ENCODE measurements at places on chromosomes 3 and 15.
A peak's percentile ranks its signal among the peaks of the same experiment; 100 is the strongest.

- no peak for DNase-seq
Measured at GRCh38 chr3:131279577-131279976, 102.0 kb upstream of the NUDT16 start.

GRCh38 chr3:123706871-123707270 lies 122.0 kb upstream of the HACD2 start:
- DNase-seq: no peak

DNA sequence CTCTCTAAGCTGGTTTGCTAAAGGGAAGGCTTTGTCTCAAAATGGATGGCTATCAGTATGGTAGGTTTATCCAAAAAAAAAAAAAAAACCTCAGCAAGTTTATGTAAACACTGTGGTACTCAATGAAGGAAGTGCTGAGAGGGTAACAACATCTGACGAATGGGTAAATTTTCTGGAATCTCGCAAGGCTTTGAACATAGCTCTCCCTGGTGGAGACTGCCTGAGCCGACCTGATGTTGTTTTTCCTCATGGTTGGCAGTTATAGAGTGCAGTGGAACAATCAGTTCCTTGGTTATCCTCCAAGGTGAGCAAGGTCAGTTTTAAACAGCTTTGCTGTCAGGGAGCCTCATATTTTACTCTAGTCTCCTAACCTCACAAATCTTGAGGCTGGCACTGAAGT lies 94.6 kb downstream of the ZPLD1 start:
- no peak for DNase-seq

GRCh38 chr15:33064878-33065277 lies 129.6 kb downstream of the FMN1 start:
- peak; percentile 56 for DNase-seq

- no peak for DNase-seq
Measured at GRCh38 chr3:45664578-45664977, 24.6 kb upstream of the SACM1L start.

DNA sequence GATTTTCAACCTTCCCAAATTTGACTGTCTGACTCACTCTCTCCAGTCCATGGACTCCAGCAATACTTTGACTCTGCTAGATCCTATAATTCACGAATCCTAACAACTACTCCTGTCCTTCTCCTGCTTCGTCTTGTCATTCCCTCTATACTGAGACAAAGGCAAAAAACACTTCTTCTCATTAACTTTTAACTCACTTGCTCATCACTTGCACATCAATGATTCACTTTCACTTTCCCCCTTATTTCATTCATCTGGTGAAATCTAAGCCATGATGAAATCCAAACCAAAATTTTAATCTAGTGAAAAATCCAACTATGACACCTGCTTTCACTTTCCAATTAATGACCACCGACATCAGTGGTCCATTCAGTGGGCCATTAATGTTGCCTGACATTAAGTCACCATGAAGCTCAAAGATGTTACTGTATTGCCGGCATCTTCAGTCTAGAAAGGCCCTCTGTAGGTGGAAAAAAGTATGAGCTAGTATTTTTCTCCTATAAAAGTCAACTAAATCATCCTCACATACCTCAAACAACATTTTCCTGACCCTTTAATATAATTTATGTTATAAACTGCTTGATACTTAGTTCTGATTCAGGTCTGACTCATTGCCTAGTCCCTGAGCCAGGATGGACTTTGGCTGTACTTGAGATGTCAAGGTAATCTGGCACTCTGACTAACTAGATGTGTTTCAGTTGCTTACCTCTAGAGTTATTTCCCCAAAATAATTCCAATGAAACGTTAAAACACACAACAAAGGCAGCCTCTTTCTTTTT lies 158.6 kb downstream of the CNTN6 start:
- DNase-seq: peak; percentile 1

GRCh38 chr15:101087172-101087769 lies 164.6 kb downstream of the CHSY1 start:
- no peak for DNase-seq

DNA sequence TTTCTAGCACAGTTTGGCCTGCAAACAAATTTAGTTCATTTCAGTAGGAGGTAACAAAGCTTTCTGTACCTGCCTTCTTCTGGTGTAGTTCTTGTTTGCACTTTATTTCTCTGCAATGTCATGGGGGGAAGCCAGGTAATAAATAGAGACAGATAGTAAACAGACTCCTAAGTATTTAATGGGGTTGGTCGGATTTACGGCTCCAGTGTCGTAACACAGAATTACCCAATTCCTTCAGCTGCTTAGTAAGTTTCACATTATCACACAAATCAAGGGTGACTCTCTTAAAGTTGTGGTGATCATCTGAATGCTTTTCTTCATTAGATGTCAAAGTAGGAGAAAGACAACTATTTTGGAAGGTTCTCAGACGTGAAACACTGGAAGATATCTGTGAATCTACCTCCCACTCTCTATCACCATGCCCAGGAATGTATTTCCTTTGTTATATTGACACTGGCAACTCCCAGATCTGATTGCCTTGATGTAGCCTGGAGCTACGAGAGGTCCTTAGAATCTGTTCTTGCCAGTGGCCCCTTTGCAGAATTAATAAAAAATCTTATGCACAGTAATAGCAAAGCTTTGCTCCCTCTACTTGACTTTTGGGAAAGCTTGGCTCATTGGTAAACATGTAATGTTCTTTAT lies 25.0 kb upstream of the TMC3 start:
- DNase-seq: peak; percentile 31

GRCh38 chr15:75361989-75362641 lies 6.3 kb downstream of the MAN2C1 start:
- DNase-seq: no peak

DNA sequence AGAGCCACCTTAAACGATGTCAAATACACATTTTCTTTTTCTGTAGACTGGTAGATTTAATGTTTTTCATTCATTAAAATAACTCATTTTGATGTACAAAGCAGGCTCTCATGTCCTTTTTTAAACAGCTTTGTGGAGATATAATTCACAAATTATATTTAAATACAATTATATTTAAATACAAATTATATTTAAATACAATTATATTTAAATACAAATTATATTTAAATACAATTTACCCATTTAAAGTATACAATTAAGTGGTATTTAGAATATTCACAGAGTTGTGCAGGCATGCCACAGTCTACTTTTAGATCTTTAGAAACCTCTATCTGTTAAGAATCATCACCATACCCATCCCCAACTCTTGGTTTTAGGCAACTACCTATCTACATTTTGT lies 36.4 kb upstream of the GASK1A start:
- no peak for DNase-seq

- DNase-seq: no peak
Measured at GRCh38 chr15:65056868-65057548, 10.8 kb downstream of the RASL12 start.

DNA sequence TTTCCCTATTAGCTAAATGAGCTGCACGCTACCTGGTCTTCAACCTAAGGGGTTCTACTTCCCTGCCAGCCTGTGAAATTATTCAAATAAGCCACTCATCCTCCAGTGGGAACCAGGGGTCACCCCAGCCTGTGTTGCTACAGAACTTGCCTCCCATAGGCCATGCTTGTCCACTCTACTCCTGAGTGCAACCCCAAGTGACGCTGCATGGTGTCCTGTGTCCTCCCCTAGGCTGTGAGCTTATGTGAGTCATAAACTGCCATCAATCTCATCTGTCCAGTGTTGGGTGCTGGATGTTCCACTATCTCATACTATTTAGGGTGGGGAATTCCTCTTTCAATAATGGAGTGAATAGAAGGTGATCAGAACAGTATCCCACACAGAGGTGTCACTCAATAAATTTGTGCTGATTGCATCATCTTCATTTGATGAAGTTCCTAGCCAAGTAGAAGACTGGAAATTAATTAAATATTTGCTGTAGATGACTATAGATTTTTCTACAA lies 49.8 kb upstream of the SSR3 start:
- DNase-seq: no peak

GRCh38 chr3:45666757-45667431 lies 22.3 kb upstream of the SACM1L start:
- peak; percentile 48 for DNase-seq

DNA sequence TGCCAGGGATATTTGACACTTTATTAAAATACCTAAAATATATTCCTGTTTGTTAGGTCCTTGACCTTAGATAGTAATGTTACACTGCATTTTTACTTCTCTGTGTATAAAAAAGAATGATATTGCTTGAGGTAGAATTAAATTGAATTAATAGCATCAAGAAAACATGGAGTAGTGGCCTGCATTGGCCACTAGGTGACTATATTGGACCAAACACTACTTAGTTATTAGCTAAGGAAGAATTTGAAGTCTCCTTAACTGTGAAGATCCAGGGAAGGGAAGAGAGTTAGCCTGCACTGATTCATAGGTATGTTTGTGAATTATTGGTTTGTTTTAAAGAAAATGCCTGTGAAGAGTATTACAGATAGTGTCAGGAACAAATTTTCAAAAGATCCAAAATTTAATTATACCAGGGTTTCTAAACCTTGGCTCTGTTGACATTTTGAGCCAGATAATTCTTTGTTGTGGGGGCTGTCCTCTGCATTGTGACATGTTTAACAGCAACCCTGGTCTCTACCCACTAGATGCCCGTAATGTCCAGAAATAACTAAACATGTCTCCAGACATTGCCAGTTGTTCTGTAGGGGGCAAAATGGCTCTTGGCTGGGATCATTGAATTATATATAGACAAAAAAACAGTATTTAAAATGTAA lies 103.6 kb upstream of the THSD4 start:
- DNase-seq: peak; percentile 66

- DNase-seq: no peak
Measured at GRCh38 chr3:148828136-148828690, 602 bp downstream of the CPB1 start.

- DNase-seq: no peak
Measured at GRCh38 chr15:65084500-65085206, 8.1 kb downstream of the KBTBD13 start.

GRCh38 chr15:55789066-55789660 lies 46.2 kb upstream of the PRTG start:
- no peak for DNase-seq

DNA sequence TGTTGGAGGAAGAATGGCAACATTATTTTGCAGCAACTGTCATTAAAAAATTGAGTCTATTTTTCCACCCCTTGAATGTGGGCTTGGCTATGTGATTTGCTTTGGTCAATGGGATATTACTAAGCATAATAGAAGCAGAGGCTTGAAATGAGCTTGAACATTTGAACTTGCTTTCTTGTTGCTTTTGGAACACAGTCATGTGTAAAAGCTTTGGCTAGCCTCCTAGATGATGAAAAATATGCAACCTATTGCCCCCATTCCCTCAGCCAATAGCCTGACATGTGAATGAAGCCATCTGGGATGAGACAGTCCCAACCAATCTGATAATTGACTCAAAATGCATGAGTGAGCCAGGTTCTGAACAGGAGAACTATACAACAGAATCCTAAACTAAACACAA lies 78.4 kb downstream of the PLSCR2 start:
- peak; percentile 17 for DNase-seq

DNA sequence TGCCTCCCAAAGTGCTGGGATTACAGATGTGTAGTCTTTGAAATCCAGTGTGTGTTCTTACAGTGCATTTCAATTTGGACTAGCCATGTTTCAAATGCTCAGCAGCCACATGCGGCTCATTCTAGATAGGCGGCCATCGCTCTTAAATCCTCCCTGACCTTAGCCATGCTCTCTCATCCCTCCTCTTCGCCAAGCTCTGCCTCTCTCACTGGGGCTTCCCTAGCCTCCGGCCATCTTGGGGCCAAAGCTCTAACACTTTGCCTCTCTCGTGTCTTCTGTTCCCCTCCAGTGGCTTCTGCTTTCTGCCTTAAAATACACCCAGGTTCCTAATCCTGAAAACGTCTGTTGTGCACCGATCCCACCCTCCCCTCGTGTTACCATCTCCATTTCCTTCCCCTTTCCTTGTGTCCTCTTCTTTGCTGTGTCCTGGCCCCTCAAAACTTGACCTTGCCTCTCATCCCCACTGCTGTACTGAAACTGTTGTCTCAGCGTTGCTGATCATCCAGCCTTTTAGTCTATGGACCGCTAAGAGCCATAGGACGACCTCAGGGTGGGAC lies 1.4 kb upstream of the GHRL start:
- no peak for DNase-seq

- DNase-seq: no peak
Measured at GRCh38 chr3:35641920-35642527, 2.7 kb downstream of the ARPP21 start.

- peak; percentile 75 for DNase-seq
Measured at GRCh38 chr3:1087066-1087560, 5.7 kb upstream of the CNTN6 start.

DNA sequence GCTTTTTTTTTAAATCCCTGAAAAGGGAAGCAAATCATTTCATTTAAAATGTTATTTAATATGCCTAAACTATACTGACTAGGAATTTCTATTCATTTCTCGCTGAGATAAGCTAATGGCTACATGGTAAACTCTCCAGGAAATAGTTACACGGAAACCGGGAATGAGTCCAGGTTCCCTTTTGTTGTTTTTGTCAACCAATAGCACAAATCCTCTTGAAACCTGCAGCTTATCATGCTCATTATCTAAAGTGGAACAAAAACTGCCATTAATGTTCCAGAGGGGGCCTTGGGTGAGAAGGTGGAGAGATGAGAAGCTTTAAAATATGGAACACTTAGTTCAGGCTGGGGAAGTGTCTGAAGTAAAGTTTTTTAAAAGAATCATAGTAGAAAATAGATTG lies 113.5 kb upstream of the ALCAM start:
- DNase-seq: no peak

GRCh38 chr3:152817400-152817799 lies 17.5 kb upstream of the P2RY1 start:
- no peak for DNase-seq

DNA sequence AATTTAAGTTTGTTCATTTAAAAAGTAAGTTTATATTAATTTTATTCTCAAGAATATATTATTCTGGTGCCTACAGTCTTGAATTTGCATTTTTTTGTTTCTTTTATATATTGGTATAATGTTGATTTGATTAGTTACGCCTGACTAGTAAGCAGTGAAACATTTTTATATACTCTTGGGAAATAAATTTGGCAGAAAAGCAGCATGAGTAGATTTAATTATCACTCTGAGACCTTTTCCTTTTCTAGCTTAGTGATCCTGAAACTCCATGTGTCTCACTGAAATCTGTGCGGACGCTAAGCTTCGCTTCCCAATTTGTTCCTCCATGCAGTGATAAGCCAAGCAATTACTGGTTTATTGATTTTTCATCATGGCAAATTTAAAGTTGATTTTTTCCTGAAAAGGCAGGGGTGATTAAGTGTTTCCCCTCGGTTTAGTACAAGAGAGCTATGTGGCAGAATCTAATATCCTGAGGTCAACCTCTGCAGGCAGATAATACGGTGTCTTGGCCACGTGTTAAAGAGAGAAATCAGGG lies 87.2 kb upstream of the MLF1 start:
- DNase-seq: no peak

- no peak for DNase-seq
Measured at GRCh38 chr3:42758126-42758525, 14.9 kb downstream of the CCDC13 start.

GRCh38 chr3:178405531-178405930 lies 130.7 kb upstream of the KCNMB2 start:
- peak; percentile 25 for DNase-seq

DNA sequence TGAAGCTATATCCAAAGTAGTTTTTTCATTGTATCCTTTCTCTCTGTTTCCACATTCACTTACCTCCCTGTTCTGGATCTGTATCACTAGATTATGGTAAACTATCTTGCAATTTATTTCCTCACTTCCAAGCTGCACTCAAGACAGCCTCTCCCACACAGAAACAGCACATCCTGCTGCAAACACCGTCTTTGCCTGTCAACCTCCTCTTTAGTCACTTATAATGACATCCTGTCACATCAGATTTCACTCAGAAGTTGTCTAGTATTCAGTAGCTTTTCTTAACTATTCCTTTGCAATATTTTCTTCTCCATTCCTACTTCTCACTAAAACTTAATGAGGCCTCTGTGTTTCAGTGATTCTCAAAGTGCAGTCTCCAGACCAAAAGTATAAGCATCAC lies 490.8 kb downstream of the IGSF11 start:
- DNase-seq: no peak

Measured in AG08395 (cell line).